ENCODE measurements at places on chromosomes 6 and 20. TPM values are rescaled to one million over a fixed set of nuclear protein-coding genes. Genes with fewer than 3 reads are reported as not detected.

PLEKHG1 gene
- 2.5 TPM for total RNA-seq

SIM1 gene
- 3.8 TPM for total RNA-seq

CD2AP gene
- total RNA-seq: 18.1 TPM

SAMHD1 gene
- total RNA-seq: 53.6 TPM

SPTLC3 gene
- 6.5 TPM for total RNA-seq

SLCO4A1 gene
- total RNA-seq: 1.2 TPM

FKBP1A gene
- total RNA-seq: 40.2 TPM
